EL (cell line): ENCODE measurements at places on chromosomes 5 and 9.
A peak's percentile ranks its signal among the peaks of the same experiment; 100 is the strongest.

GRCh38 chr5:166163996-166164610 lies 2127.3 kb upstream of the WWC1 start:
- DNase-seq: no peak

DNA sequence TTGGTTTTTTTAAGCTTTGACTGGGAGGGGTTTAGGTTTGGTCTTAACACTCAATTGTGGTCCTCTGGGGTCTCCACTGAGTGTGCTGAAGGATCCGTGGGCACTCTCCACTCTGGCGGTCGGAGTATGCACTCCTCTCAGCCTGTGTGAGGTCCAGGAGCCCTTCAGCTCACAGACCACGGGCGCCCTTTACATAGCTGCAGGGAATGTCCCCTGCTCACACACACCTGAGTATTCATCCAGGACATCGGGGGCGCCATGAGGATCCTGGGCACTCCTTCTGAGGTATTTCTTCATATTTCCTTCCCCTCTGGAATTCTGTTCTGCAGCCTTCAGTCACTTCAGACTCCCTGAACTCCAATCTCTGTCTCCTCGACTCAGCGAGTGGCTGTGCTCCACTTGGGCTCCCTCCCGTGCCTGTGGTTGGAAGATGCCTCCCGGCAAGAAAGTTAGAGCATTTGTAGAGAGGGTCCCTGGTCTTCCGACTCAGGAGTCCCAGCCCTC lies 12.5 kb downstream of the TRIP13 start:
- no peak for DNase-seq

- DNase-seq: no peak
Measured at GRCh38 chr5:81579262-81579924, 171.5 kb downstream of the SSBP2 start.

DNA sequence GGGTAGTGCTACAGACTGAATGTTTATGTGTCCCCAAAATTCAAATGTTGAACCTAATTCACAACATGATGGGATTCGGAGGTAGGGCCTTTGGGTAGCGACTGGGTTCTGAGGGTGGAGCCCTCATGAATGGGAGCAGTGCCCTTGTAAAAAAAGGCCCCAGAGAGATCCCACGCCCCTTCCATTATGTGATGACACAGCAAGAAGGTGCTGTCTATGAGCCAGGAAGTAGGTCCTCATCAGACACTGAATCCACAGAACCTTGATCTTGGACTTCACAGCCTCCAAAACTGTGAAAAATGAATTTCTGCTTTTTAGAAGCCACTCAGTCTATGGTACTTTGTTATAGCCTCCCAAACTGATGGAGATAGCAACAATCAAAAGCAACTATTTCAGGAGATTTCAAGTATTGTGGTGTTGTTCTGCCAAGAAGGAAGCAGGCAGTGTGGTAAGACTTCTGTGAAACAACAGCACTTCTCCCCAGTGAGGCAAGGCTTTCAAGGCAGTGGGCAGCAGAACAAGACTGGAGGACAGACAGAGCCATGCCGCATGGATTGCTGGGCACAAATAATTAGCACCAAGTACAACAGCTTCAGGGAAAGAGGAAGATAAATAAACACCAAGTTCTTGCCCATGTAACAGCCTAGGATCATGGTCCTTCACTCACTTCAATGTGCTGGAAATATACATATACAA lies 76.1 kb downstream of the OR2K2 start:
- DNase-seq: no peak

- DNase-seq: no peak
Measured at GRCh38 chr9:98805506-98806272, 1.8 kb upstream of the GALNT12 start.

- DNase-seq: peak; percentile 95
Measured at GRCh38 chr9:113599646-113600022, 136.1 kb downstream of the RGS3 start.

DNA sequence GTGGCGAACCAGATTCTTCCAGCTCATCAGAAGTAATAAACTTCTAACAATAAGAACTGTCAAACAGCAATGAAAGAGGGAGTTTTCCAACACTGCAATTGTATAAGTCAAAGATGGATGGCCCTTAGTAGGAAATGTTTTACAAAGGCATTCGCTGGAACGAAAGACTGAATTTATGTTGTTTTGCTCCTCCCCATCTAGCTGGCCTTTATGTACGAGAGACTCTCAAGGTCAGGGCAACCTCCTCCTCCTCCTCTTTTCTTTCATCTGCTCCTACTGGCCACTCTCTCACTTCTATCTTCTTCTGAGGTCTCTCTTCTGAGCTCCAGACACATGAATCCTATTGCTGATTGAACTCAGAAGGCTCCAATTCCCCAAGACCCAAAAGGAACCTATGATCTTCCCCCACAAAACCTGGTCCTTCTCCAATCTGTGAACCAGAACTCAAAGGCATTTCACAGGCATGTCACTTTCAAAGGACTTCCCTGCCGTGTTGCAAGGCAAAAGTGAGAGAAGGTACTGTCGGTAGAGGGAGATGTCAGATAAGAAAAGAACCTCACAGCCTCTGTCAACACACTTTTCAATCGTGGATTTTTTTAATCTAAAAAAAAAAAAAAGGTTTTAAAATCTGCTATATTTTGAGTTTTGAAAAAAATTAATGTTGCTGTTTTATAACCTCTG lies 28.5 kb upstream of the PUM3 start:
- peak; percentile 37 for DNase-seq

- DNase-seq: no peak
Measured at GRCh38 chr5:10525124-10525495, 38.8 kb upstream of the ANKRD33B start.

DNA sequence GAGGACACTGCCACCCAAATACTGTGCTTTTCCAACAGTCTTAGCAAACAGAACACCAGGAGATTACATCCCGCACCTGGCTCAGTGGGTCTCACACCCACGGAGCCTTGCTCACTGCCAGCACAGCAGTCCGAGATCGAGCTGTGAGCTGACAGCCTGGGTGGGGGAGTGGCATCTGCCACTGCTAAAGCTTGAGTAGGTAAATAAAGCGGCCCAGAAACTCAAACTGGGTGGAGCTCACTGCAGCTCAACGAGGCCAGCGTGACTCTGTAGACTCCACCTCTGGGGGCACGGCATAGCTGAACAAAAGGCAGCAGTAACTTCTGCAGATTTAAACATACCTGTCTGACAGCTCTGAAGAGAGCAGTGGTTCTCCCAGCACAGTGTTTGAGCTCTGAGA lies 28.8 kb downstream of the EPB41L4A start:
- no peak for DNase-seq

DNA sequence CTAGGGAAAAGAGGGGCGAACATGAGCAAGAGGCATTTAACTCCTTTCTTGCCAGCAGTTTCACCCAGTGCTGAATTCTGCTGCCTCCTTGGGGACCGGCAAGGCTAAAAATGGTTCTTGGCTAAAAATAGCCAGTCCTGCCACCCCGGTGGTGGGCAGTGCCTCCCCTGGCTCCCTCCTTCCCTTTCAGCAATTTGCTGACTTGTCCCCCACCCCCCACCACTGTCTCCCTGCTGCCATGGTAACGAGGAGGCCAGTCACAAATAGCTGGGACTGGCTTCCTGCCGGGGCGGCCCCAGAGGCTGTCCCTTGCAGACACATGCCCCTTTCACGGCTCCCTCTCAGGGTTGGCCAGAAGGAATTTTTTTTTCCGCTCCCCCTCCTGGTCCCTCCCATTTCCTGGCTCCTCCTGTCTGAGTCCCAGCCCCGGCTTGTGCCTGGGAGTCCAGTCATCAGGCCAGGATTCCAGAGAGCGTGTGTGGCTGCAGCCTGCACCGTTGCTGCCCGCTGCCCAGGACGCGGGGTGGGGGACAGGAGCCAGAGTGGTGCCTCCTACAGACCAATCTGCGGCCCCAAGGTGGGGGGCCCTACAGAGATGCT lies 130.3 kb downstream of the RGS3 start:
- DNase-seq: peak; percentile 99

- no peak for DNase-seq
Measured at GRCh38 chr5:176538989-176539384, 1.8 kb upstream of the RNF44 start.

DNA sequence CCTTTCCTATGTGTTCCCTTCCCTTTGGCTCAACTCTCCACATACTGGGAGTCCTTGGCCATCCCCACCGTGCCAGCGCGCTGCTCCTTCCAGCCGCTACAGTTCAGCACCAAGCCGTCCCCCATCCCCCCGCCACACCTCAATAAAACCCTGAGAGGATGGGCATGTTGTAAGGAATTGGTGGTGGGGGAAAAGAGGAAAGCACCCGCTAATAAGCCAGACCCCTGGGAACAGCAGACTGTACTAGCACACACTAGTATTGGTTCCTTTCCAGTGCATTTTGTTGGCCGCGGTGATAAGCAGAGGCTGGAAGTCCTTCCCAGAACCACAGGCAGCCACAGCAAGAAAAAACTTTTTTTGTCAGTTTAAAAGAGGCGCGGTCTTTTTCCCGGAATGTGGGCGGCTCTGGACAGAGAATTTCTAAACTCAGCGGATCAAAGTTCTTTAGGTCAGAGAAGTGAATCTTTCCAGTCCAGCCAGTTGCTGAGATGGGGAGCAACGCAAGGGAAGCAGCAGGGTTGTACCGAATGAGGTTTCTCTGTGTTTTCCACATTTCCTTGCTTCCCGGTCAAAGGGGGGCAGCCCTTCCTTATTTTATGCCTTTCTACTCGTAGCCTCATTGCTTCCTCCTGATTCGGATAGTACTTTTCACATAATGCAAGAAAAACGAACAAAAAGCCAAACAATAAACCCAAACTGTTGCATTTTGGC lies 2.1 kb downstream of the CHSY3 start:
- DNase-seq: no peak

- peak; percentile 49 for DNase-seq
Measured at GRCh38 chr5:126656401-126657007, 55.8 kb downstream of the PHAX start.

- peak; percentile 22 for DNase-seq
Measured at GRCh38 chr5:104189031-104189430, 626.4 kb upstream of the NUDT12 start.

- DNase-seq: peak; percentile 84
Measured at GRCh38 chr5:10454591-10455276, 13.1 kb downstream of the ROPN1L start.

GRCh38 chr9:126116351-126117157 lies 210.1 kb upstream of the MVB12B start:
- no peak for DNase-seq

DNA sequence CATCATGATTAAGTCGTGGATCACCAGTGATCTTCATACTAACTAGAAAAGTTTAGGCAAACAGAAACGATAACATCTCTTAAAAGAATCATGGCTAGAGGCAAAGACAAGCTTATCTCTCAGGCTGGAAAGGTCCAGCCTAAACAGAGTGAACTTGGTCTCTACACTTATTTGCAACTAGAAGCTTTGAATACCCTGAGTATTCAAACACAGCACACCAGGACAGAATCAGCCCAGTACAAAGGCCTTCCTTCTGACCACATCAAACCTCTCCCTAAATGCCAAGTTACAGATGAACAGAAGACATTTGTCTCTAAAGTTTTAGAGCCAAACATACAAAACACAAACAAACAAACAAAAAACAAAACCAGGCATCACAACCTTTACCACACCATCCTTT lies 57.2 kb downstream of the ELAVL2 start:
- DNase-seq: no peak

- DNase-seq: peak; percentile 29
Measured at GRCh38 chr9:91253488-91253887, 108.2 kb downstream of the AUH start.

DNA sequence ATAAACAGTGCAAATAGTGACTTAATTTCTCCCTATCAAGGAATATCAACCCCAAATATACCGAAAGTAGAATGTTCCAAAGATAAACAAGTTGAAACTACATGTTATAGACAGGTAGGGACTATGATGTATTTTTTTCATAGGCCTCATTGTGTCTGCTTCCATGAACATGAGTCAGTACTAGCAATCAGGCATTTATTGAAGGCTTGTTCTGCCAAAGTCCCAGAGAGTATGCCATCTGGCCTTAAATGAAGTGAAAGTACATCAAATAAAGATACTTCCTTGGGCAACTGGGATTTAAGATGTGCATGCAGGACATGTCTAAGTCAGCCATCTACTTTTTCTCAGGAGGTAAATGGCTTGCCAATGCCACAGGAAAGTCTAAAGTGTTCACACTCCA lies 6.5 kb downstream of the GHR start:
- DNase-seq: no peak

DNA sequence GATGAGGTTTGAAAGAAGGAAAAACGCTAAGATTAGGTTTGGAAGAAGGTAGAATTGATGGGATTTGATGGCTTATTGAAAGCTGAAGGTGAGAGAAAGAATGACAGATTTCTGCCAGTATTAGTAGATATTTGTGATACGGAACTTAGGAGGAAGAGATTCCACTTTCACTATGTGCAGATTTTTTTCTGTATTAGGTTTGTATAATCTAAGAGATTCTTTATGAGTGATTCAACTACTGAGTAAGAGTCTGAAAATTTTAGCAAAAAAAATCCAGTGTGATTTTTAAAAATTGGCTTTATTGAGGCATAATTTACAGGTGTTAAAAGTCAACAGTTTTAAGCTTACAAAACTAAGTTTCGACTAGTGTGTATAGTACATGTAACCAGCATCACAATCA lies 54.1 kb downstream of the AP3S1 start:
- DNase-seq: peak; percentile 46

DNA sequence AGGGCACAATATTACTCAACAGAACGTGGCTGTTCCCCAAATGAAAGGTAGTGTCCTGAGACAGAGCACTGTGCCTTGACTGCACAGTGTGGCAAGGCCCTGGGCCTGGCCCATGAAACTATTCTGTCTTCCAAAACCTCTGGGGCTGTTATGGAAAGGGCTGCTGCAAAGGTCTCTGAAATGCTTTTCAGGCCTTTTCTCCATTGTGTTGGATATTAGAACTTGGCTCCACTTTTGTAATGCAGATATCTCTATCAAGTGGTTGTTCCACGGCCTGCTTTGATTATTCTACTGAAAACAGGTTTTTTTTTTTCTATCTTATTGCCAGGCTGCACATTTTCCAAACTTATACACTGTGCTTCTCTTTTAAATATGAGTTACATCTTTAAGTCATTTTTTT lies 777.5 kb upstream of the TYRP1 start:
- no peak for DNase-seq

- no peak for DNase-seq
Measured at GRCh38 chr5:59361454-59361853, 532.1 kb downstream of the PDE4D start.

DNA sequence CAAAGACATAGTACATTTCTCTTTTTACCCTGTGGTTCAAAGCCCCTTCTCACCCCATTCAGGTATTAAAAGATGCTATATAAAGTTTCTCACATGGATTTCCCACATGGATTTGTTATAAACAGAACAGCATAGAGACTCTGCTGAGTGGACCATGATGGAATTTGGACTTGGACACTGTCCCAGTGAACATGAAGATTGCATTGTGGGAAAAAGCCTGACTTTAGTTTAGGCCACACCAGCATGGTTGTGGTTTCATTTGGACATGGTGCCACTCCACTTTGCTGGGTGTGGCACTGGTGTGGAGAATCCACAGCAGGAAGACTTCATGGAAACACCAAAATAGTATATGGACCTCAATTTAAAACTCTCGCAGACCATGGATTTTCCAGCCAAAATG lies 124.6 kb downstream of the ARHGAP26 start:
- peak; percentile 70 for DNase-seq

- DNase-seq: peak; percentile 67
Measured at GRCh38 chr5:150299571-150300327, 3.0 kb downstream of the ARSI start.

GRCh38 chr5:115671939-115672338 lies 46.1 kb upstream of the TMED7 start:
- no peak for DNase-seq
